ENCODE measurements at places on chromosomes 5 and 9.

GRCh38 chr5:180626661-180627385 lies 22.6 kb downstream of the FLT4 start:
- no peak for DNase-seq

DNA sequence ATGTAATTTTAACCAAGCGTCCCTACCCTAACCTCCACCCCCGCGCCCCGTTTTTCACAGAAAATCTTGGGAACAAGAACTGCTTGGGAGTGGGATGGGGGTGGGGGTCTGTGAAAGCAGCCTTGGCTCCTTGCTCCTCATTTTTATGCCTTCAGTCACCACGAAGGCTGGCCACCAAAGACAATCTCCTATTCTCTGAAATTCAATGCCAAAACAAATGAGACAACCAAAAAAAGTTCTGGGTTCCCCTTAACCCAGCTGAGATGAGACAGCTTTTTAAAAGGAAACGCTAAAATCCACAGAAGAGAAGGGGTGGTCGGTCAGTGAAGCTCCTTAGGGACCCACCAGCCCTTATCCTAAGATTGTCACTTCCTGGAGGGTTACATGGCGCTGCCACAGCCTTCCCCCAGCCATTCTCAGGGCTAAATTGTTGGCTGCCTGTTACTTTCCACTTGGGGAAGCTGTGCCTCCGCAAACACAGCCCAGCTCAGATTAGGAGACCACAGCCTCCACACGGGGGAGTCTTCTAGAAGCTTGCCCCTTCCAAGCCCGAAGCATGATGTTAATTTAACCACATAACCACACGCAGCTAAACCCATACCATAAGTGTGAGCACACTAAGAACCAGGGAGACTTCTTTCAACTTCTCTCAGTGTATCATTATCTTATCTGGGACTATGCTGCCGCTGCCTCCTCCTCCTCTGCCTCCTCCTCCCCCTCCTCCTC lies 136.3 kb downstream of the FOXD1 start:
- no peak for DNase-seq

- DNase-seq, result no peak
Observed at GRCh38 chr5:5141339-5141599, 1.1 kb downstream of the ADAMTS16 start.

GRCh38 chr5:156460471-156460870 lies 133.5 kb downstream of the SGCD start:
- no peak for DNase-seq

- DNase-seq, result no peak
Observed at GRCh38 chr5:103909391-103909790, 346.8 kb upstream of the NUDT12 start.

DNA sequence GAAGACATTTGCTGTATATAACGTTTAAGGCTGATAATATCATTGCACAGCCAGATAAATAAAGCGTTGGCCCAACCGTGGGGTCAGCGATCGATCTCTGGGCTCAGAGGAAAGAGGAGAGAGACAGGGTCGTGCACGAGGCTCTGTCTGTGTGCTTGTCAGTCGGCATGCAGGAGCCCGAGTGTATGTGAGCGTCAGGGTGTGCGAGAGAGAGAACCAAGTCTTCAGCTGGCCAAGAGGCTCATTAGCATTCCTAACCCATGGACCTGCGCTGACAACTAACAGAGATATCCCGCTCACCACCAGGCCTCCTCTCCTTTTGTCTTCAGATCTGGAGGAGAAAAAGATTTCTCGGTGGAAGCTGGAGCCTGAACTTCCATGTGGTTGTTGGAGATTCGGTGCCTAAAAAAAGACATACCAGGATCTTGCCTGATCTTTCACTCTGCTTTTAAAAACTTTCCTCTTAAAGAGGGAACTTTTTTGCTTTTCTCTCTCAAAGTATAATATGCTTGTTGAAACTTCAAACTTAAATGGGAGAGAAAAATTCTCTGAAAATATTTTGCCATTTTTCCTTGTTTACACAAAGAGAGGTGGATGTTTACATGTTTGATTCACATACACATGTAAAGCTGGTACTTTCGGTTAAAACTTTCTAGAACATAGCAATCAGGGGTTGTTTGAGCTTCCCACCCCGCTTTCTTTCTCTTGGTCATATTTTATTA lies 16.5 kb downstream of the NR2F1 start:
- no peak for DNase-seq

- DNase-seq, result no peak
Observed at GRCh38 chr5:132110930-132111329, 37.3 kb downstream of the CSF2 start.

DNA sequence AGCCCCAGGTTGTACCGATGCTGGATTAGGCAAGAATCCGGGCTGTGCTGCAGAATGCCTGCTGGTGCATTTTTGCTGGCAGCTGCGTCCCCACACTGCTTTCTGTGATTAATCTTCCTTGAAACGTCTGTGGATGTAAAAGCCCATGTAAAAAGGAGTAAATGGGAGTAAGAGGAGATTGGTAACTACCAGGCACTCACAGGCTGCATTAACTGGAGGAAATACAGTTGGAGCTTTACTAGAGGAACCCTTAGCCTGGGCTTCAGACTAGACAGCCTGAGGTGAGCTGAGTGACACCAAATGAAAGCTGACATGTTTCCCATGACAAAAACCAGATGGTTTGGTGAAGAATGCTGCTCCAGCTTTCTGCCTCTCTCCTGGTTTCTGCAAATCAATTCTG lies 190.4 kb upstream of the GAS1 start:
- no peak for DNase-seq

GRCh38 chr5:43353668-43354067 lies 40.5 kb upstream of the HMGCS1 start:
- DNase-seq, result no peak

DNA sequence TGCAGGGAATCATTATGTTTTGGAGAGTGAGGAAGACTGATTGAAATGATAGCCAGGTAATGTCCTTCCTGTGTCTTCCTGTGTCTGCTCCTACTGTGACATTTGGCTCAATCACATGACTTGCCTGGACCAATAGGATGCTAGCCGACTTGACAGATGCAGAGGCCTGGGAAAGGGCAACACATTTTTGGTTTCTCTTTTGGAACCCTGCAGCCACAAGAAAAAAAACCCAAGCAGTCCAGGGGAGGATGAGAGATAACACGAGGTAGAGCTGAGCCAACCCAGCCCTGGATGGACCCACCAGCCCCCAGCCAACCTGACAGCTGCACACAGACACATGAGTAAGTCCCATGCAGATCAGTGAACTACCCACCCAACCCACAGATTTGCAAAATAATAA lies 256.1 kb upstream of the SMARCA2 start:
- DNase-seq, result no peak

DNA sequence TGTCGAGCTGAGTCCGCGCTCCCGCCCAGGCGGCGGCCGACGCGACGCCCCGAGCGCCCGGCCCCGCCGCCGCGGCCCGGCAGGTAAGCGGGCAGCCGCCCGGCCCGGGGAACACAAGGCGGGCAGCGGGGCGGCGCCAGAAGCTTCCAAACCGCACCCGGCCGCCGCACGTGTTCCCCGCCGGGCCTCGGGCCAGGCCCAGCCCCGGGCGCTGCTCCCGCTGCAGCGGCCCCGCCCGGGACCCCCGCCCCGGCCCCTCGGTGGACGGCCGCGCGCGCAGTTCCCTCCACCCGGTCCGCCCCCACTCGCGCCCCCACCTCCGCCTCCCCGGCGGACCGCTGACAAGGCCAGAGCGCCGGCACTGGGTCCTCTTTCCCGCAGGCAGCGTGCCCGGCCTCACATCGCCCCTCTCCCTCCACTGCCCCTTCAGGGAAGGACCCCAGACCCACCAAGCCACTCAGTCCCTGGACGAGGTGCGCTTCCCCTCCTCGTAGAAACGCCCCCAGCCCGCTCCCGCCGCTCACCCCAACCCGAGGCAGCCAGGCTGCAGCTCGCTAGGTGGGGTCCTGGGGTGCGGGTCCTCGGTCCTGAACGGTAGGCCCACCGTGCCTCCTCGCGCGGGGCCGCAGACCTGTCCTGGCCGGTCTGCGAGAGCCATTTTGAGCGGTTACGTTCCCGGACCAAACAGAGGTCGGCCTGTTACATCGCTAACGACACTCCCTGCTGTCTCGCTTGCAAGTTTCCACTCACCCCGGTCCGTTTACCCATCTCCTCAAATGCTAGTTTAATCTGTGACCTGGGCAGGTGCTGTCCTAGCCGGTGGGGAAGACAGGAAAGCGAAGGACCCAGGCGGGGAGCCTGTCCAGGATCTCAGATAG lies 475 bp downstream of the WDR5 start:
- DNase-seq, result no peak

GRCh38 chr9:94807556-94807955 lies 81.1 kb downstream of the AOPEP start:
- DNase-seq, result no peak

DNA sequence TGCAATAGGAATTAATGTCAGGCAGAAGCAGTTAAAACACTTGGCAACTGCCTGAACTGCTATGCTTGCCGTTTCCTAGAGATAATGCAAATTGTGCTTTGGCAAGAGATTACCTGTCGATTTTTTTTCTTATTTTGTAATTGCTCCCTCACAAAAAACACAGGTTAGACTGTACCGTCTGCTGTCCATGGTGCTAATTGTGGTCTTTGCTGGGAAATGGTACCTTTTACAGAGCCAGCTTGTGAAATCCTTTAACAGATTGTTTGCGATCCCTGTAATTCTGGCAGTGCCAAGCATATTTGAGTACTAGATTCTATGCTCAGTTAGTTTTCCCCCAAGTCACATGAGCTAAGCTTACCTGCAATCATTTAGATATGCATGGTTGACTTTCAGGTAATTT lies 2125.8 kb upstream of the WWC1 start:
- DNase-seq, result no peak
